ENCODE measurements at places on chromosomes 6 and 20. TPM values are rescaled to one million over a fixed set of nuclear protein-coding genes. Genes with fewer than 3 reads are reported as not detected.

The APOBEC2 gene
- total RNA-seq = not detected

The GINM1 gene
- 92.1 TPM for total RNA-seq

The RUNX2 gene
- total RNA-seq = 0.91 TPM

The PNLDC1 gene
- total RNA-seq = 0.65 TPM

The EPPIN gene
- total RNA-seq = not detected

The ULBP3 gene
- total RNA-seq = 21.7 TPM

The KIAA1755 gene
- 2.0 TPM for total RNA-seq

The ZNF391 gene
- 5.7 TPM for total RNA-seq

The AGPAT1 gene
- 31.0 TPM for total RNA-seq

The FERMT1 gene
- 3.9 TPM for total RNA-seq

The NRN1 gene
- 142 TPM for total RNA-seq

The SAMD3 gene
- 0.39 TPM for total RNA-seq

The PCED1A gene
- total RNA-seq = 19.1 TPM

Measured in articular chondrocyte of knee joint (primary cell).